Type B pancreatic cell (in vitro differentiated cells): ENCODE measurements at places on chromosomes 1 and 21.

GRCh38 chr1:10962483-10962882 is 50.0 kb upstream of the TARDBP start:
- DNase-seq, result no peak

- DNase-seq, result no peak
Measured at GRCh38 chr1:19613171-19613703, 30.9 kb upstream of the NBL1 start.

- no peak for DNase-seq
Measured at GRCh38 chr1:43072314-43072713, 99.8 kb downstream of the EBNA1BP2 start.

DNA sequence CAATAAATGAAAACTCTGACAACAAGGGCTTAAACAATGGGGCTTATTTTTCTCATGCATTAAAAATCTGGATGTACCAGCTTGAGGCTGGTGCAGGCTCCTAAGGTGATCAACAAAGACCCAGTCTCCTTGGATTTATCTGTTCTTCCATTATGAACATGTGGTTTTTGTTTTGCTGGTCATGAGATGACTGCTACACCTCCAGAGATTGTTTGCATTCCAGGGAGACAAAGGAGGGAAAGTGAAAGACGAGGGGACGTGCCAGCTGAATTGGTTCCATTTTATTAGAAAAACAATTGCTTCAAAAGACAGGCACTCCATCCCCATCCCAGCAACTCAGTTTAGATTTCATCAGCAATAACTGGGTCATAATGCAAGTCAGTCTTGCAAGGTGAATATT is 90.9 kb upstream of the KCNK1 start:
- no peak for DNase-seq

DNA sequence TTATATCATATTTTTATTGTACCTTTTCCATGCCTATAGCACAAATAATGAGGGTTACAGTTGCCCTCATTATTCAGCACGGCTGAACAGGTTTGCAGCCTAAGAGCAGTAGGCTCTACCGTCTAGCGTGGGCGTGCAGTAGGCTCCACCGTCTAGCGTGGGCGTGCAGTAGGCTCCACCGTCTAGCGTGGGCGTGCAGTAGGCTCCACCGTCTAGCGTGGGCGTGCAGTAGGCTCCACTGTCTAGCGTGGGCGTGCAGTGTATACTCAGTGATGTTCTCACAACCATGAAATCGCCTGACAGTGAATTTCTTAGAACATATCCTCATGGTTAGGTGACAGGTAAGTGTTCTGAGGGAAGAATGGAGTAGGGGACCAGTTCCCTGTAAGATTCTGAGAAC is 84.9 kb downstream of the DYRK1A start:
- DNase-seq, result no peak

- no peak for DNase-seq
Measured at GRCh38 chr1:54227091-54227602, 27.2 kb downstream of the MRPL37 start.

GRCh38 chr1:56376188-56376984 is 203.0 kb downstream of the PLPP3 start:
- DNase-seq, result no peak

DNA sequence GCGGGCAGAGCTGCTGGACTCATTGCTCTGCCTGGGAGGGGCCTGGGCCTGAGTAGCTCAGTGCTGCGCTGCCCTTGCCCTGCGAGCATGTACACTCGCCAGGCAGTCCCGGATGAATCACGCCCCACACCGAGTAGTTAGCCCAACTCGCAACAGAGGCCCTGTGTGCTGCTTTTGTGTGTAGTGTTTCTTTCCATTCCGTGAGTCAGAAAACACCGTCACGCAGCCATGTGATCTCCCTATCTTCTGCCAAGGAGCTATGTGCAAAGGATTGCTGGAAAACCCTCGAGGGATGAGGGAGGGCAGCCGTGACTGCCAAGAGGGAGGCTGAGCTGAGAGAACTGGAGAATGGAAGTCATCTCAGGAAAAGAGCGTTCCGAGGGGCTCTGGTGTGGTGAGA is 37.3 kb downstream of the NENF start:
- no peak for DNase-seq

DNA sequence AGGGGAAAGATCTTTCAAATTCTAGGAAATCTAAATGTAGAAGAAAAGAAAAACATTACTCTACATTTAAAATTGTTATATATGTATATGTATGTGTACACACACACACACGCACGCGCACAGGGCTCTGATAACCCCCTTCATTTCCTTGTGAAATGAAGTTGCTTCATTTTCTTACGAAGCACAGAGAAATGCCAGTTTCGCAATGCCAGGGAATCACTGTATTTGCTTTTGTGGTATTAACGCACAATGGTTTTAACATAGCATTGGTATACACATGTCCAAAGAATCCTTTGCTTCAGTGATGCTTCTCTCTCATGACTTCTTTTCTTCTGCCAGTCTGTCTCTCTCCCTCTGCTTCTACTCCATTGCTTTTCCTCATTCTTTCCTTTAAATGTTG is 8.4 kb upstream of the DDAH1 start:
- DNase-seq, result no peak

- DNase-seq, result no peak
Measured at GRCh38 chr1:200242110-200243041, 167.5 kb downstream of the ZNF281 start.

DNA sequence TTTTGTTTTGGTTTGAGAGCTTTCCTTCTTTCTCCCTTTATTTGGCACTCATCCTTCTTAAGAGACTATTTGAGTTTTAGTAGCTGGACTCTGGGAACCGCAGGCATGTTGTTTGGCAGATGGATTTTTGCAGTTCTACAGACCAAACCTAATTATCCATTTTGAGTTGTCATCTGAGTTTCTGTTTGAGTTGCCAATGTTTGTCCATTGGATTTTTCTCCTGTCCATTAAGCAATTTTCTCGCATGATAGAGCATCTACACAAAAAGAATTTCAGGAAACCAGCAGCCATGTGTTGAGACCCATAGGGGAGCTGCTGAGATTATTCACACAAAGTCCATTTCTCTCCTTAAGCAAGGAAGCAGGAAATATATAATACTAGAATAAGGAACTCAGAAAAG is 17.2 kb upstream of the CXADR start:
- no peak for DNase-seq

DNA sequence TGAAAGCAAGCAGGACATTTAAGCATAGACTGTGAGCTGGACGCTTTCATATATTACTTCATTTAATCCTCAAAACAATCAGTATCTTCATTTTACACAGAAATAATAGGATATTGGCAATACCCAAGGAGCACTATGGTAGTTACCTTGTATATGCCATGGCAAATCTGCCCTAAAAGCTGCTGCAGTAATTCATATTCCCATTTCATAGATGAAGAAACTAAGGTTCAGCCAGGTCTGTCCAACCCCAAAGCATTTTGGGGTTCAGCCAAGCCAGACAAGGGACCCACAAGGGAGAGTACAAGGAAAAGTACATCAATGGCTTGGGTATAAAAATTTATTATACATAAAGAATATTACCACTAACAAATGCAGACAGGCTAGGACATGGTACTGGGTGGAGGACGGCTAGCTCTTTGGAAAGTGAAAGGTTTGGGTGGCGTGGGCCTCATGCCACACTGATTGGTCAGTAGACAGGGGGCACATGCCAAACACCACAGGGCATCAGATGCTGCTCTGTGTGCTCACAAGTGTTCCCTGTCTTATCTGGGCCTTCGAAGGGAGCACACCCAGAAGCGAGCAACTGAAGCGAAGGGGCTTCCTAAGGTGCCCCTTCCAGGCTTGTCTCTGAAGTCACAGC is 23.9 kb upstream of the PTAFR start:
- no peak for DNase-seq

DNA sequence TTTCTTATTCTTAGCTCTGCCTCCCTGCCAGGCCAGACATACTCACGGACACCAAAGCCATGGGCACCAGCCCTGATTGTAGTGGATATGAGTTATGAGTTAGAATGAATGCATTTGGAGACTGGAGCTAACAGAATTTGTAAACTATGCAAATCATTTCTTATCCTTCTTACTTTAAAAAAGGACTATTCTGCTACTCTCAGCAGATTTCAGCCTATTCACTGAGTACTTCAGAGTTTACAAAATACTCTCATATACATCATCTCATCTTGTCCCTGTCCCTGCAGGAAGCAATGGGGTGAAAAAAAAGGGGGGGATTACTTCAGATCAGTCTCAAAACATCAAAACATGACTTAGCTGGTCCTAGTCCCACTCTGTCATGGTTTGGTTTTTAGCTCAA is 541.4 kb upstream of the PLXNA2 start:
- DNase-seq, result no peak

- DNase-seq, result no peak
Measured at GRCh38 chr1:207414606-207415108, 39.5 kb upstream of the CR2 start.

DNA sequence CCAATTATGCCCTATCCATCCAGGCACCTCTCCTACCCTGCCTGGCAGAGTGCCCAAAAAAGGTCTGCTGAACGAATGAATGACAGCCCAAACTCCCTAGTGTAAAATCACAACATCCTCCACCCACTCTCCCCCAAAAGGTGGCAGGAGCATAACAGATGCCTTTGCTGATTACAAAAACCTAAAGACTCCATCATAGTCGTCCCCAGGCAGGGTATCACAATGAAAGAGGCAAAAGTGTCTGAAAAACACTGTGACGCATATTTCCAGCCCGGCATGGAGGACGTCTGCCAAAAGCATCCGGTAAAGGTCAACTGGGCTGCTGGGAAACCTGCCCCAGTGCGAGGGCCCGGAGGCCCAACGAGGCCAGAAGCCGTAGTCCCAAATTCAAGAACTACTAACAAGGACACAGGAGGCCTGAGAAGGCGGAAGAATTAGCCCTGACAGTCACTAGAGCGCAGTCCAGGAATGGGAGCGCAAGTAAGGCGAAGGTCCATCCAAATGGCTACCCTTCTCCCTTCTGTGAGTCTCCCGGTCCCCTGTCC is 576 bp downstream of the SMIM12 start:
- DNase-seq, result no peak

DNA sequence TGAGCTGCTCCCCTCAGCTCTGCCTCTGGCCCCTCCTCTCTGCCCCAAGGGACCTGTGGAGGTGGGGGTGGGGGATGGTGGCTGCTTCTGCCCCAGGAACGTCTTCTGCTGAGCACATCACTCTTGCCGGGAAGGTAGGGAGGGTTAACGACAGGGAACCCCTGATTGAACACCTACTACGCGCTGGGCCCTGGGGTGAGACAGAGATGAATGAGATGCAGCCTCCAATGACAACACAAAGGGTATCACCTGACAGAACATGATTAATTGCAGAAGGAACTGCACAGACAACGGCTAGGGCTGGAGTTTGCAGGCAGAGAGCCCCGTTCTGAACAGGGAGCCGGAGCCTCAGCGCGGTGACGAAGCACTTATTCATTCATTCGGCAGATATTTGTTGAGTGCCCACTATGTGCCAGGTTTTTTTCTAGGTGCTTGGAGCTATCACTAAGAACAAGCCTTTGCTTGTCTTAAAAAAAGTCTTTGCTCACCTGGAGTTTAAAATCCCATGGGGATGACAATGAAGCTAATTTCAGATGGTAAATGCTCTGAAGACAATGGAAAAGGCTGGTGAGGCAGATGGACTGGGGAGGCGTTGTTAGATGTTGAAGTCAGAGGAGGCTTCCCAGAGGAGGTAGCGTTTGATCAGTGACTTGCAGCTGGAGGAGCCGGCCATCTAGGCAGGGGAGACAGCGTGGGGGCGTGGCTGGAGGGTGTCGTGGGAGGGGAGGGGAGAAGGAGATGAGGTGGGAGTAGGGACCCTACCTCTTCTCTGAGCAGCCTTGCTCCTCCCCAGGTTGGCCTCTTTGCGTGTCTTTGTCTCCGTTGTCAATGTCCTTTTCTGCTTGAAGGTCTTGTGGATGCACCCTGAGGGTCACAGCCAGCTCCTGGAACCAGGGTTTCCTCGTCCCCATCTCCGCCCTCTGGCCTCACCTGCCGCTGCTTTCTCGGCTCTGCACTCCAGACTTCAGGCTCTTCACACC is 103.1 kb upstream of the CSF3R start:
- no peak for DNase-seq

- DNase-seq, result no peak
Measured at GRCh38 chr1:246343251-246343650, 163.8 kb downstream of the SMYD3 start.

- DNase-seq, result no peak
Measured at GRCh38 chr1:150552128-150552910, 3.1 kb downstream of the ADAMTSL4 start.

DNA sequence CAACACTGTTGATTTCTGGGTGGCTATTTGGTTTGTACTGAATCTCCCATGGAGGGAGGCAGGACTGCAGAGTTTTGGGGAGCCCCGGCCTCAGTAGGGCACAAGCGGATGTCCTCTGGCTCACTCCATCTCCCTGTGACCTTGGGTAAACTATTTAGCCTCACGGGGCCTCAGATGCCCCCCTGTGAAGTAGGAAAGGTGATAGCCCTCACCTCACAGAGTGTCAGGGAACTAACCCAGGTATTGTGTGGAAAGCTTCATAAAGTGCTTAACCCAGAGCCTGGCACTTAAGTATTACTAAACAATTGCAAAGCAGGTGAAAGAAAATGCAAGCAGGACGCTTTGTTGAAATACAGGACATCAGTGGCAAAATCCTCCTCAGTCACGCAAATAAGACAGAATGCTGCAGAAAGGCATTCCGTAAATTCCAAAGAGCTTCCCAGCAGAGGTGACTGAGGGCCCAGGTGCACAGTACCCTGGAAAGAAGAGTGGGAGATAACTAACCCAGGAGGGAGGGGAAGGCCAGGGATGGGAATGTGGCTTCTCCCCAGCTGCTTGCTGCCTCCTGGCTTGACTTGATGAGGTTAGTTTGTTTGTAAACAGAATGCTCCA is 436.3 kb downstream of the PRDM2 start:
- DNase-seq, result no peak

DNA sequence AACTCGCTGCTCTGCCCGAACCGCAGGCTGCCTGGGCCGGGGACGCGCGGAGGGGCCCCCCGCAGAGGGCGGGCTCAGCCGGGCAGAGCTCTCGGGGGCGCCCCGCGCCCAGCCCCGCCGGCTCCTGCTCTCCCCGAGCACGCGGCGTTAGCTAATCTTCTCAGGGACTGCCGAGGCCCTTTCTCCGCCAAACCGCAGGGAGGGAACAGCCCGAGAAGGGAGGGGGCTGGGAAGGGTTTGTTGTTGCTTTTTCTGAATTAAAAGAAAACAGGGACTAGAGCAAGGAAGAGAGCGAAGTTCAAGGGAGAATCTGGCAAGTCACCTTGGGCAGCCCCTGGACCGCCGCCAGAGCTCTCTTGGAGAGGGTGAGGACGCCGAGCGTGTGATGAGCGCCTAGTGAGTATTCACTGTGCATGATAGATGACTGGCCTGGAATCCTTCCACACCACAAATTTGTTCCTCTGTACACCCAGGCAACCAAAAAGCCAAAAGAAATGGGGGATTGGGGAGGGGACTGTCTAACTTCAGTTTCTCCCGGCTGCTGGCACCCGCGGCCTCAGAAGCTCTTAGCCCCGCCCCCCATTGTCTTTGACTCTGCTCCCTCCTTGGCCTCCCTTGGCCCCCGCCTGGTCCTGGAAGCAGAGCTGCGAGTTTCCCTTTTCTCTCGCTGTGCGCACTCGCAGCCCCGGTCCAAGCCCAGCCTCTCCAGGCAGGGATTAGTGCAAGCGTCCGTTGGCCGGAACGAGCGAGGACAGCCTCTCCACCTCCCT is 19.7 kb upstream of the LMX1A start:
- peak; percentile 82 for DNase-seq

- DNase-seq, result no peak
Measured at GRCh38 chr1:201748335-201748734, 80.6 kb upstream of the IPO9 start.

- no peak for DNase-seq
Measured at GRCh38 chr1:40980453-40981121, 1.1 kb downstream of the CTPS1 start.

- DNase-seq, result no peak
Measured at GRCh38 chr1:223704921-223705878, 7.1 kb upstream of the CAPN2 start.
